Esophagus mucosa (tissue), 1 donor: ENCODE measurements at places on chromosomes 1 and 21.
A peak's percentile ranks its signal among the peaks of the same experiment; 100 is the strongest.

GRCh38 chr1:171655746-171656116 is 3.2 kb upstream of the MYOC start:
- ATAC-seq: no peak

DNA sequence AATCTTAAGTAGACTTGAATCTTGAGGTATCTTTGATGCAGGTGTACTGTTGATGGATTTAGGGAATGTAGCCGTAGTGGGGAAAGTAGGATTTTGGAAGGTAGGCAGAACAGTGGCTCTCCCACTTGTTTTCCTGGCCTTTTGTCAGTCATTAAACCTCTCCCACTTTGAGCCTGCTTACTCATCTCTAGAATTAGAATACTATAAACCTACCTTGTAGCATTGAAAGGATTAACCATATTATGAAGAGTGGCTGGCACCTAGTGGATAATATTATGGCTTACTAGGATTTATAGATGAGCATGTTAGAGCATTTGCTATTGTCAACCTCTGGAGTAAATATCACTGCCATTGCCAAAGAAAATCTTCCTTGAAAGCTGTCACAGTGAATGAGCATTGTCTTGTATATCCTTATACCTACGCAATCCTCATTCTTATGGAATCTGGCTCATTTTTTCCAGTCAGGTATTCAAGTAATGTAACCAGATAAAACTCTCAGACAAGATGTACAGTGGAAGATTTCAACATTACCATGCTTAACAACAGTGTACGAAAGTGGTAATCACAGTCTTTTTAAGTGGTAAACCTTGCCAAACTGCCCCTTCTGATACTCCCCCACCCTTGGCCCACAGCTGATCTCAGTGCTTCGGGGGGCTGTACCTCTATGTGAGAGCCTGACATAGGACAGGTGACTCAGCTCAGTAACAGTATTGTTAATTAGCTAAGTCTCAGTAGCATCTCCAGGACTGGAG is 44.4 kb downstream of the SH3GLB1 start:
- ATAC-seq: peak; percentile 35

- ATAC-seq: peak; percentile 48
These were observed 120.5 kb downstream of the TMEM53 start for GRCh38 chr1:44553771-44554170.

- ATAC-seq: peak; percentile 29
These were observed 65.2 kb downstream of the PSMG1 start for GRCh38 chr21:39118061-39118460.

GRCh38 chr1:187629075-187629474 is 800.3 kb downstream of the PLA2G4A start:
- no peak for ATAC-seq

DNA sequence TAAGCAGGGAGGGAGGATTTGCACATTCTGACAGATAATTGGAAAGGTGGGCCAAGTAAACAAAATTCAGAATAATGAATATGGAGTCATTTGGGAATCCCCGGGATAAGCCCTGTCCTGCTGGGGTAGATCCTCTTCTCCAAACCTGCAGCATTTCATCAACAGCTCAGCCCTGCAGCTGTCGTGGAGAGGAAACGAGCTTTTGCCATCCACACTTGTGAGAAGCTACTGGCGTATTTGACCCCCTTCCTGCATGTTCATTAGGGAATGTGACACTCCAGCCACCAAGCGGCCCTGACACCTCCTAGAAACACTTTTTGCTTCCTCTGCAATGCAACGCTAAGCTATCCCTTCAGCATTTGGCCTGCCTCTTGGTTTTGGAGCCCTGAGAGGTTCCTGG is 8.0 kb upstream of the LEFTY2 start:
- ATAC-seq: no peak

- ATAC-seq: no peak
These were observed 8.5 kb downstream of the MEX3A start for GRCh38 chr1:156073740-156074139.
